ENCODE measurements at places on chromosomes 4 and X. TPM values are rescaled to one million over a fixed set of nuclear protein-coding genes. Genes with fewer than 3 reads are reported as not detected.

ETDC gene
- not detected for total RNA-seq

ERCC6L gene
- 2.7 TPM for total RNA-seq

UGT2B11 gene
- total RNA-seq: not detected

DMD gene
- total RNA-seq: 132 TPM

AFM gene
- total RNA-seq: not detected

Measured in camera-type eye (tissue), 1 donor.